ENCODE measurements at places on chromosomes 16 and 17.
A peak's percentile ranks its signal among the peaks of the same experiment; 100 is the strongest.

- DNase-seq, result no peak
Measured at GRCh38 chr17:74857191-74857590, 2.5 kb downstream of the GRIN2C start.

- no peak for DNase-seq
Measured at GRCh38 chr16:79329166-79329521, 271.4 kb downstream of the MAF start.

DNA sequence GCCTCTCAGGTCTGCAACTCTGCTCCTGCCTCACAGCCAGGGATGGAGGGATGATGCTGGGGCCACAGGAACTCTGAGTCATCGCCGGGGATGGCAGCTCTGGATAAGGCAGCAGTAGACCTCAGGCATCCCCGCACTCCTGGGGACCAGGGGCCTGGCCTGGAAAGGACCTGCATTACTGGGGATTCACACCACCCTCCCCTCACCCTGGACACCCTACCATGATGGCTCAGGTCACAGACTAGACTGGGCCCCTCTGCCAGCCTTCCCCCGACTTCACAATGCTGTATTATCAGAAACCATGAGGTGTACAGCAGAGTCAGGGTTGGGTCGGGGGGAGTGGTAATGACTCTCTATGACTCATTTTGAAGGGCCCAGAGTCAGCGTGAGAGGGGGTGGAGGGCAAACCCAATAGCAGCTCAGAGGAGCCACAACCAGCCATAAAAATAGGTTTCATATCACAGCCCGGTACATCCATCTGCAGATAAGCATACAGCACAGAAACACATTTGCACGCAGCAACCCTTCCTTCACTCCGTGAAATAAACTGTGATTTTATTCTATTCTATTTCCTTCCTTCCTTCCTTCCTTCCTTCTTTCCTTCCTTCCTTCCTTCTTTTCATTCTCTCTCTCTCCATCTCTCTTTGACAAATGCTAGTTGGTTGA lies 28.8 kb downstream of the DYNLRB2 start:
- peak; percentile 96 for DNase-seq

- DNase-seq, result no peak
Measured at GRCh38 chr16:80819988-80820387, 15.6 kb upstream of the CDYL2 start.

GRCh38 chr16:84266451-84266850 lies 26.6 kb upstream of the KCNG4 start:
- DNase-seq, result peak; percentile 63

DNA sequence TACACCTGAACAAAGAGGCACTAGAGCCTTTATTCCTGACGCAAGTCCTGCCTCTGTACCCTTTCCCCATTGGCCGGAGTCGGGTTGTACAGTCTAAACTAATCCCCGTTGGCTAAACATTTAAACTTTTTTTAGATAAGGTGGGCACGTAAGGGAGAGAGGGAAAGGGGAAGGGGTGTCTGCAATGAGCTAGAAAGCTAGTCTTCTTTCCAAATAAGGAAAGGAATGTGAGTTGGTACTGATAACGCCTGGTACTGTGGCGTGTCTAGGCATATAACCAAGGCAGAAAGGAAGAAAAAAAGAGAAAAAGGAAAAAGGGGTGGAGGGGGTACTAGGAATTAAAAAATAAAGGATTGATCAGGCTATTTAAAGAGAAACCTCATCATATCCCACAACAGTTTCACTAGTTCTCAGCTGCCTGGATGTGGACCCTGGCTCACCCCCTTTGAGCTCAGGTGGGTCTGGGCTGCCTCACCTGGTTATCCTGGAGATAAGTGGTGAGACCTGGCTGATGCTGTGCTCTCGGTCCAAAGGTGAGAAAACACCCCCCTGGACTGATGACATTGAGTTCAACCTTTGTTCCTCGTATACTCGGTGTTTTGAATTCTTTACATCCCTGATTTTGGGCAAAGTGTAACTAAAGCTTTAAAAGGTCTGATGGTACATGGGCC lies 90.9 kb upstream of the EEF2KMT start:
- DNase-seq, result no peak

Data from activated CD4-positive, alpha-beta T cell treated with anti-CD3 and anti-CD28 coated beads, Interleukin-10, Interleukin-2, amounts not matched to agents 100 ng/mL and 50 ng/mL, durations not matched to agents 16 hours and 8 hours (primary cell).